Stimulated activated CD8-positive, alpha-beta memory T cell treated with anti-CD3 and anti-CD28 coated beads, Interleukin-7, amount 100 ng/mL, for 24 hours (primary cell): ENCODE measurements at places on chromosomes 1 and 21.

- no peak for DNase-seq
Measured at GRCh38 chr1:89125913-89126580, at the start of gene GBP2. Gene GBP2, minus strand, starts transcription at chr1:89126114. Its CDS starts 4,148 bp downstream, at chr1:89121966.

DNA sequence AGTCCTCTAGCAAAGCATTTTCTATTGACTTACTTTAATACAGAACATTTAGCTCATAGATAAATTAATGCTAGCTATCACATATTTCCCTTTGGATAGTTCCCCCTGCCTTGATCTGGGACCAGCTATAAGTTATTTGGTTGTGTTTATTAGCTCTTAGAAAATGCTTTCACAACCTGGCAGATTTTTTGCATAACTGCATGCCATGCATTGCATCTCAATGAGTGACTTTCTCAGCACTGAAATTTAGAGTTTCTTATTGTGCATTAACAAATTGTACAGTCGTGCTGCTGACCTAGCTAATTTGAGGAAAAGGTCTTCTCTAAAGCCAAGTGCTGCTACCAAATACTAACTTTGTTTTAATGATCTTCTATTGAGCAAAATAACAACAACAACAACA lies 164.8 kb downstream of the PLPPR5 start:
- no peak for DNase-seq

DNA sequence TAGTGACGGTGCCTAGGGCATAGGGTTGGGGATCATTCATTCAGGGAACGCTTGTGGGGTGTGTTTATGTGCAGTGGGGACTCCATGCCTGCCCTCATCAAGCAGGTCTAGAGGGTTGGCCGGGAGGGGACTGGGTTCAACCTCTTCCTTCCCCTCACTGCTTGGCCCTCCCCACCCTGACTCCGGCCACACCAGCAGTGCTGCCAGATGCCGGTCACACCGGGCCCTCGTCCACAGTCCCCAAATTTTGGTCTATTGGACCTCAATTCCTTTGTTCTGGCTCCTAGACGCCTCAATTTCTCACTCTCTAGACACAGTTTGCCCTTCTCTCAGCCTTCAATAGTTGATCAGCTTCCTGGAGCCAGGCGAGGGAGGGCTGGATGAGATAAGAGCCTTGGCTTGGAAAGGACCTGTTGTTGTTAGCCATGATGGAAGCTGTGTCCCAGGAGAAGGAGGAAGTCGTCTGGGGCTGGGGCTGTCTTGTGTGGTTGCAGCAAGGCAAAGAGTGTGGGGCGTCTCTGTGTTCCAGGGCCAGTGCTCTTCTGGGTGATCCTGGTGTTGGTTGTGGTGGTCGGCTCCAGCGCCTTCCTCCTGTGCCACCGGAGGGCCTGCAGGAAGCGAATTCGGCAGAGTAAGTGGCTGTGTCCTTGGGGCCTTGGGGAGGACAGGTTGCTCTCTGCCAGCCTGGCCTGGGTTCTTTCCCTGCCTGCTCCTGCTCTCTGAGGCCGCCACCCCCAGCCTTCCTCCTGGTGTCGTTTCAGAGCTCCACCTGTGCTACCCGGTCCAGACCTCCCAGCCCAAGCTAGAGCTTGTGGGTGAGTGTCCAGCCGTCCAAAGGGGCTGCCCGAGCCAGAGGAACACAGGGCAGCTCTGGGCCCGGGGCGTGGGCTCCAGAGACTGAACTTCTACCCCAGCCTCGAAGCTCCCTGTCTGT lies 41.1 kb upstream of the TNFRSF1B start:
- DNase-seq = no peak

GRCh38 chr1:219039017-219039681 lies 134.5 kb upstream of the LYPLAL1 start:
- DNase-seq = no peak

DNA sequence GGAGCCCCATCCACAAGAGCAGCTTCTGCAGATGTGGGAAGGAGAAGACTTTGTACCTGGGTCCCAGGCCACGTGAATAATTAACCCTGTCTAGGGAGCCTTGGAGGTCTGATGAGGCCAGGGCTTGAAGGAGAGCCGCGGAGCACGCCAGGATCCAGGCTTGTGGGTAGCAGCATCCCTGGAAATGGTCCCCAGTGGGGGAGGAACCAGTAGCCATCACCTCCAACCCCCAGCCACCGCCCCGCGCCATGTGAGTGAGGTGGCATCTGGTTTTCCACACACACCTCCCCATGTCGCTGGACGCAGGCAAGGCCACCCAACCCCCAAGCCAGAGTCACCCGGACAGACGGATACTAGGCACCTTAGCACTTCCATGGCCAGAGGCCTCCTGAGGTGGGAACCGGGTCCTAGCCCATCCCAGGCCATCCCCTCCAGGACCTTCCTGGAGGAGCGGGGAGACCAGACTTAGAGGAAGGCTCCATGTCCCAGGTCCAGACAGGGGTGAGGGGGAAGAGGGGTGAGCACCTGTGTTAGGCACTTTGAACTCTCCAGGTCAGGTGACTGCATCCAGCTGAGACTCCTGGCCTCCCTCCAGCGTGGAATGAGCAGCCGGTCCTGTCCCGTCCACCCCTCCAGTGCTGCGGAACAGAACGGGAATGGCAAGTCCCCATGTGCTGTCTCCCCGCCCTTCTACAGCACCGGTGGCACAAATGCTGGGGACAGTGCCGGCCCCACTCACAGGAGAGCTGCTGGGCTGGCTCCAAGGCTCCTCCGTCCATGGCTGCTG lies 53.2 kb downstream of the RIPK4 start:
- no peak for DNase-seq

DNA sequence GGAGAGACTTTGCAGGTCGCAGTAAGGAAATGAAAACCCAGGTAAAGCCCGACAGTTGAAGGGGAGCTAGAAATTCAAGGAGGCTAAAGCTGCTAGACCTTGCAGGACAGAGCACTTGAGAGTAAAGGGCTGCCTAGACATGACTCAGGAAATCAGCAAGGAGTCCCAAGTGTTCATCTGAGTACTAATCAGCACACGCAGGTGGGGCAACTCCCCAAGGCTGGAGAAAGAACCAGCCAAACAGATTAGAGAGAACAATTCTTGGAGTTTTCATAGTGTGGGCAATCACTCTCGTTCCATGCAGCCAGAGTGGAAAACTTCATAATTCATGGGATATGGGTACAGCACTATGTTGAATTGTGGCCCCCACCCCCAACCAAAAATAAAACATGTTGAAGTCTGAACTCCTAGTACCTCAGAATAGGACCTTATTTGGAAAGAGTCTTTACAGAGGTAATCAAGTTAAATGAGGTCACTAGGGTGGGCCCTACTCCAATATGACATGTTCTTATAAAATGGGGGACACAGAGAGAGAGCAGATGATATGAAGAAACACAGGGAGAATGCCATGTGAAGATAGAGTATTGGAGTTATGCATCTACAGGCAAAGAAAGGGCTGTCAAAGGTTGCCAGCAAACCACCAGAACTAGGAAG lies 28.0 kb downstream of the SYDE2 start:
- DNase-seq = no peak

- no peak for DNase-seq
Measured at GRCh38 chr1:182996816-182997215, 26.4 kb upstream of the LAMC1 start.

GRCh38 chr1:232853994-232854797 lies 49.0 kb downstream of the MAP10 start:
- DNase-seq = no peak

- no peak for DNase-seq
Measured at GRCh38 chr1:3440300-3440681, 14.2 kb upstream of the ARHGEF16 start.

- no peak for DNase-seq
Measured at GRCh38 chr1:186164773-186165172, 210.3 kb downstream of the TPR start.

- DNase-seq = no peak
Measured at GRCh38 chr1:153880962-153881361, 41.8 kb downstream of the GATAD2B start.

GRCh38 chr1:7676274-7676945 lies 94.7 kb upstream of the VAMP3 start:
- DNase-seq = no peak

GRCh38 chr1:41241354-41241748 lies 755 bp downstream of the SCMH1 start:
- DNase-seq = peak; percentile 10
